ENCODE measurements at places on chromosomes 11 and 22.

- DNase-seq: no peak
Observed at GRCh38 chr11:123065621-123066020, 3.7 kb upstream of the HSPA8 start.

GRCh38 chr22:45564349-45565030, 61.8 kb downstream of the FBLN1 start:
- no peak for DNase-seq

DNA sequence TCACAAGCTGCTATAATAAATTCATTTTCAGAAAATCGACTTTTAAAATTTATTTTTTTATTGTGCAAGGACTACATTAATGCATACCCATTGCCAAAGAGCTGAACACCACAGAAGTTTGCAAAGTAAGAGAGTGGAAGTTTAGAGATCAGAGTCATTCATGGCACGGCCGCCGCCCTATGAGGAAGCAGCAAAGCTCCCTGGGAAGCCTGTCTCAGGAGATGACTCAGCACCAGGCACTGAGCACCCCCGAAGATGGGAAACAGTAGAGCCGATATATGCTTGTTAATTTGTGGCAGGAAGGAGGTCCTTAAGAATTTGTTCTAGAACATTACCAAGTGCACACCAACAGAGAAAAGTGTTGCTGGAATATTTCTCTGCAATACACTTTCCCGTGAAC, 693.7 kb downstream of the OPCML start:
- DNase-seq: peak; percentile 5

DNA sequence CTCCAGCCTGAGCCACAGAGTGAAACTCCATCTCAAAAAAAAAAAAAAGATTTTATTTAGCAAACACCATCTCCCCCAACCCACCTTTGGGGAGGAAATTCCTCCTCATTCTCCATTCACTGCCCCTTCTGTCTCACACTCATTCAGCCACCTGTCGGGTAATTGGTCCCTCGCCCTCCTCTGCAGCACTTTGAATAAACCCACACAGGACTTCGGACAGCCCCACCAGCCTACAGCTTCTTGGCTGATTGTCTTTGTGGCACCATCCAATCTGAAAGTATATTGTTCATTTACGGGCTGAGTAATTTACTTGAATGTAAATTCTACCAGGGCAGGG, 7.5 kb upstream of the GGA1 start:
- no peak for DNase-seq

- DNase-seq: no peak
Observed at GRCh38 chr11:95444309-95445241, 213.6 kb upstream of the SESN3 start.

GRCh38 chr11:44005956-44006355, 41.8 kb upstream of the ACCSL start:
- no peak for DNase-seq

DNA sequence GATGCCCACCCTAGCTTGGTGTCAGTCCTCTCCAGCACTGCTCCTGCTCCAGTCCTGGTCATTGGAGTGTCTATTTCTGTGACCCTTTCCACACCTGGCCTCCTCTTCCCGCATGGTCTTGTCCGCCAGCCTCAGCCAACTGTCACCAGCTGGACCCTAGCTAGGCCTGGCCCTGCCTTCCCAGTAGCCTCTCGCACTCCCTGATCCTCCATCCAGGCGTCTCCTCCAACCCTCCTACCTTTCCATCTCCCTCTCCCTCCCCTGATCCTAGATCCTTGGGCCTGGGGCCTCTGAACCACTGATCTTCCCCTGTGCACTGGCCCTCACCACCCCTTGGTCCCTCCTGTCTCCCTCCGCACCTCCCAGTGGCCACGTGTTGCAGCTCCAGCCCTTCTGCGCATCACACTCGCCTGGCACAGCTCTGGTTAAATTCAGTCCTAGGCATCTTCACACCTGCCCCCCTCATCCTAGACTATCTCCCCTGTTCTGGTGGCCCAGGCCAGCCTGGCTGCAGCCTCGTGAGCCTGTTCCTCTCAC, 9.9 kb downstream of the SYNGR1 start:
- DNase-seq: no peak

GRCh38 chr11:116375221-116375620, 397.6 kb downstream of the BUD13 start:
- no peak for DNase-seq

- DNase-seq: no peak
Observed at GRCh38 chr22:35888181-35888870, 140.3 kb downstream of the RBFOX2 start.

- DNase-seq: no peak
Observed at GRCh38 chr11:19499026-19499669, 213.5 kb upstream of the NAV2 start.

- DNase-seq: no peak
Observed at GRCh38 chr11:118287006-118287405, 17.5 kb upstream of the CD3E start.

DNA sequence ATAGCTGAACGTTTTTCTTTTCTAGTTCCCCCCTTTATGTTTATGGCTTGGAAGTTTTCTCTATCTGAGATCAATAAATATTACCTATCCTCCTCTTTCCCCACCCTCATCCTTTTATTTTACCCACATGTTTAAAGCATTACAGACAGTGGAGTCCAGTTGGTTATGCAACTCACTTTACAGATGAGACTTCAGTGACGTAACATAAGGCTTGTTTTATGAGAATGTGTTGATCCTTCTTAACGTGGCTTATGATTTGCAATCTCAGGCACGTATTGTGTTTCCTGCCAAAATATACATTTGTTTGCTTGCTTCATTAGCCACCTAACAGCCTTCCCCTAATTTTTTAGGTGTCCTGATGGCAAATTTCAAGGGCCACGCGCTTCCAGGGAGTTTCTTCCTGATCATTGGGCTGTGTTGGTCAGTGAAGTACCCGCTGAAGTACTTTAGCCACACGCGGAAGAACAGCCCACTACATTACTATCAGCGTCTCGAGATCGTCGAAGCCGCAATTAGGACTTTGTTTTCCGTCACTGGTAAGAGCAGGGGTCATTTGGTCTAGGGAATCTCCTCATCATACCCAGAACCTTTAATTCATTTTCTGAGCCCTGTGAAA, 36.6 kb downstream of the TMEM45B start:
- no peak for DNase-seq

DNA sequence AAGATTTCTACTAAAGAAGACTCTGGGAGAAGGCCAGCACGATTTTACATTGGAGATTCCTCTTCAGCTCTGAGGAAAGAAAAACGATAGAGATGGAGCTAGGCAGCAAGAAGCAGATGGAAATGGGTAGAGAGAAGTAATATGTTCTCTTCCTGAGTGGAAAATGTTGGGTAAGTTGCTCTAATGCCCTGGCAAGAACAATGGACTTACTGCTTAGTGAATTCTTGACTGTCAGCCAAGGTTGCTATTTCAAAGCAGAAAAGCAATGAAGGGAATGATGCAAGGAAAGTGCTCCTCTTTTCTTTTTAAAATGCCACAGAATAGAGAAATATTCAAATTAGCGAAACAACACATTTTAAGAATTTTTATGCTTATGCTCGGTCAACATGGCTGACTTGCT, 38.4 kb upstream of the CWF19L2 start:
- DNase-seq: no peak

GRCh38 chr11:133516845-133517244, 15.5 kb downstream of the OPCML start:
- DNase-seq: no peak

GRCh38 chr11:48034926-48035871, 54.8 kb downstream of the PTPRJ start:
- no peak for DNase-seq

GRCh38 chr22:46537225-46537945, at the start of gene CELSR1:
Gene CELSR1, minus strand, starts transcription at chr22:46537620. Its CDS starts 450 bp downstream, at chr22:46537170.
- DNase-seq: peak; percentile 21

DNA sequence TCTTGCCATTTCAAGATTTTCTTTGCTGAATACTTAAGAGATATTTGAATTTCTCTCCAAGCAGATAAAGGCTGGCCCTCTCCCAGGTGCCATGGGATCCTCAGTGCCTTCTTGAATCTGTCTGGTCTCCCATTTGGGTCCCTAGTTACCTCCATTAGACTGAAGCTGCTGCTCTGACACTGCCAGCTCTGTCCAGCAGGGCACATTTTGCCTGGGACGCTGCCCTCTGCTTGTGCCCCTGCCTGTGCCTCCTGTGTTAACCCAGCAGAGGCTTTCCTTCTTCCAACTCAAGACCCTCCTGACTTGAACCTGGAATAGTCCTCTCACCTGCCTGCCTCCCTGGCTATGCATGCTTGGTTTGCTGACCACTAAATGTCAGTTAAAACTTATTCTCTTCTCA, 406.3 kb downstream of the BUD13 start:
- no peak for DNase-seq

DNA sequence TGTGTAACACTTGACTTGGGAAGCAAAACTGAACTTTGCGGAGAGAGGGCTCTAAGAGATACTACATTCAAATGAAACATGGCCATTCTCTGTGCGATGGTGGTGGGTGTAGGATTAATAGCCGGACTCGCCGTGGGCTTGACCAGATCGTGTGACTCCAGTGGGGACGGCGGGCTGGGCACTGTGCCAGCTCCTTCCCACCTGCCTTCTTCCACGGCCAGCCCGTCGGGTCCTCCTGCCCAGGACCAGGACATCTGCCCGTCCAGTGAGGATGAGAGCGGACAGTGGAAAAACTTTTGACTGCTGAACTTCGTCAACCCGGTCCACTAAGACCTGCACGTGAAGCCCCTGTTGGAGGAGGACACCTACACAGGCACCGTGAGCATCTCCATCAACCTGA, 137.4 kb downstream of the OR4C45 start:
- no peak for DNase-seq

- no peak for DNase-seq
Observed at GRCh38 chr11:61555051-61555969, 25.6 kb downstream of the SYT7 start.

- DNase-seq: no peak
Observed at GRCh38 chr11:66291706-66292542, at the start of gene TMEM151A. Gene TMEM151A, plus strand, starts transcription at chr11:66291894. Its CDS starts 120 bp downstream, at chr11:66292014.

GRCh38 chr11:133790995-133791394, 54.3 kb downstream of the SPATA19 start:
- no peak for DNase-seq

Data from HL-60 (cell line).